Fibroblast of pulmonary artery (primary cell): ENCODE measurements at places on chromosomes 12 and 14.

DNA sequence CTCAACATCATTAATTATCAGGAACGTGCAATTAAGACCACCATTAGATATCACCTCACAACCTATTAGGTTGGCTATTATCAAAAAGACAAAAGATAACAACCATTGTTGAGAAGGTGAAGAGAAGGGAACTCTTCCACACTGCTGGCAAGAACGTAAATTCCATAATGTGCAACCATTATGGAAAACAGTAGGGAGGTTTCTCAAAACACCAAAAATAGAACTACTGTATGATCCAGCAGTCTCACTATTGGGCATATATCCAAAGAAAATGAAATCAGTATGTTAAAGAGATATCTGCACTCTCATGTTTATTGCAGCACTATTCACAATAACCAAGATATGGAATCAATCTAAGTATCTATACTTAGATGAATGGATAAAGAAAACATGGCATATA, 51.6 kb upstream of the OR4E1 start:
- no peak for DNase-seq

GRCh38 chr14:85576848-85577542, 47.1 kb downstream of the FLRT2 start:
- no peak for DNase-seq

DNA sequence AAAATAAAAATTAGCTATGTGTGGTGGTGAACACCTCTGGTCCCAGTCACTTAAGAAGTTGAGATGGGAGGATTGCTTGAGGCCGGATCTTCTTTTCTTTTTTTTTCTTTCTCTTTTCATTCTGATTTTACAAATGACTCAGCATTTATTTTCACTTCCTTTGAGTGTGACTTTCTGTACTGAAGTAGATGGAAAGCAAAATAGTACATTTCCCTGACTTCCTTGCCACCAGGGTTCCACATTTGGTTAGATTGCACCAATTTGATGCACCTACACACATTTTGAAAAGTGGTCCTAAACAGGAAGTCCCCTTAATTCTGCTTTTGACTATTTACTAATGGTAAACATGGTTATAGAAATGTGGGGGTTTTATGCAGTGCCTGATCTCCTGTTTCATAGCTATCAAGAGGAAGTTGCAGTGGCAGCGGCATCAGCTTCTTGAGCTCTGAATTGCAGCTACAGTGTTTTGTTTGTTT, 13.0 kb upstream of the LEMD3 start:
- DNase-seq, result peak; percentile 28

GRCh38 chr12:2876431-2877046, 435 bp downstream of the FOXM1 start:
- peak; percentile 27 for DNase-seq

DNA sequence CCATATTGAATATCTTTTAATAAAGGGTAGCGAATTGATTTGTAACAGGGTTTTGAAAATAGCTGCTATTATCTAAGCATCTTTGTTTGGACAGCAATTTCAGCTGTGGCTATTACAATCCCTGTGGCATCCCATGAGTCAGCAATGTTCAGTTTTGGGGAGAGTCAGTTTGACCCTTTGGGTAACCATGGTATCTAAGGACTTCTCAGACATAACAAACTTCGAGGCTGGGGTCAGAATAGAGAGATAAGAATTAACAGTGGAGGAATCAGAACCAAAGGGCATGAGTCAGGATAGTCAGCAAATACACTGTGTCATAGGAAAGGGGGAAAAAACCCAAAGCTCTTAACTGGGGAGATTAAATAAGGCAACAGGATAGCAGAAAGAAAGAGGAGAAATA, 11.7 kb upstream of the PTHLH start:
- peak; percentile 59 for DNase-seq

DNA sequence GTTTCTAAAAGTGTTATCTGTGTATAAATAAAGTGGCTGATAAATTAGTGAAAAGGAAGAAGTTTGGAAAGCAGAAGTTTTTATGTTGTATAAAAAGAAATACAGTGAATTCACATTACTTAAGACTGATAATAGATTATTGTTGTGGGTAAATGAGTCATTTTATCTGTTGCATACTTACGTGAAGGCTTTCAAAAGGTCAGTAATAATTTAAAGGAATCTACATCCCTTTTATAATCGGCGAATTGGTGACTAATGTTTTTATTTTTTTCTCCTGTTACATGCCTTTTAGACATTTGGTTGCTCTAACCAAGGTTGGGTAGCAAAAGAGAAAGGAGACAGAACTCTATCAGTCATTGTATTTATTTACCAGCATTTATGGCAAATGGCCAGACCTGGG, 155.9 kb downstream of the SLC41A2 start:
- DNase-seq, result peak; percentile 39

- no peak for DNase-seq
These were observed 77.5 kb downstream of the PELI2 start for GRCh38 chr14:56195704-56196103.

GRCh38 chr12:75982169-75982564, 49.4 kb downstream of the PHLDA1 start:
- peak; percentile 41 for DNase-seq

GRCh38 chr14:64520699-64521098, 16.1 kb downstream of the ZBTB1 start:
- DNase-seq, result no peak

DNA sequence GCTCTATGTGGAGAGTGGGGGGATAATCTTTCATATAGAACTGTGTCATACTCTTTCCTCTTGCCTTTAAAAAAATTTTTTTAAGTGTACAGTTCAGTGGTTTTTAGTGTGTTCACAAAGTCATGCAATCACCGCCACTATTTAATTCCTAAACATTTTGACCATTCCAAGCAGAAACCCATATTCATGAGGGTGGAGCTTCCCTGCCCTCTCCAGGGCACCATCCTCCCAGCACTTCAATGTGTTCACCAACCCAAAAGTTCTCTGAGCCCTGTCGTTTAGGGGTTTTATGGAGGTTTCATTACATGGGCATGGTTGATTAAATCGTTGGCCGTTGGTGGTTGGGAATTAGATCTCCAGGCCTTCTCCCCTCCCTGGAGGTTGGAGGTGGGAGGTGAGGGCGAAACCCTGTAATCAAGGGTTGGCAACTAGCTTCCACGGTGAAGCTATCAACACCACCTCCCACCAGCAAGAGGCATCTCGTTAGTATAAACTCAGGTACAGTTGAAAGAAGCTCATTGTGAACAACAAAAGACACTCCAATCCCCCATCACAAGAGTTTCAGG, 42.8 kb upstream of the WNK1 start:
- DNase-seq, result no peak
